ENCODE measurements at places on chromosomes 5 and 9.

DNA sequence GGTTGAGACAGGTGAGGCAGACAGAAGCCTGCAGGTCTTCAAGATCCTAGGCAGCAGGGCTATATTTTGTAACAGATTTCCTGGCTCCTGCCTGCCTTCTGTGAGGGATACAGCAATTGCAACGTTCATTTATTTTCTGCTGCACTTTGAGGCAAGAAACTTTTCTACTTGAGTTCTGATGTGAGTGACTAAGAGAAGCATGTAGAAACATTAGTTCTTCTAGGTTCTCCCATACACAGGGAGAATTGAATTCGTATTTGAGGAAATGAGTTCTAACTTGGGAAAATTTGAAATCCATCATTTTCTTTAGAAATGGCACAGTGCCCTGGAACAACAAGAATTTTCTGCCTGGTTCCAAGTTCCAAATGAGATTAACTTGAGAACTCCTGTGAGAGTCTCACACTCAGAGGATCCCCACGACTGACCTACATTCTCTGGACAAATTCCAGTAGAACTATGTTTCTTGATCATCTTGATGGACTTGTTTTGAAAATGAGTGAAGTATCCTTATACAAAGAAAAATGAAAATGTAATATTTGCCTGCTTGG, 15.0 kb downstream of the MAMDC2 start:
- DNase-seq = no peak

- no peak for DNase-seq
Measured at GRCh38 chr5:53100606-53101005, 9.0 kb downstream of the MOCS2 start.

- peak; percentile 3 for DNase-seq
Measured at GRCh38 chr5:110063640-110064602, 374.2 kb downstream of the MAN2A1 start.

DNA sequence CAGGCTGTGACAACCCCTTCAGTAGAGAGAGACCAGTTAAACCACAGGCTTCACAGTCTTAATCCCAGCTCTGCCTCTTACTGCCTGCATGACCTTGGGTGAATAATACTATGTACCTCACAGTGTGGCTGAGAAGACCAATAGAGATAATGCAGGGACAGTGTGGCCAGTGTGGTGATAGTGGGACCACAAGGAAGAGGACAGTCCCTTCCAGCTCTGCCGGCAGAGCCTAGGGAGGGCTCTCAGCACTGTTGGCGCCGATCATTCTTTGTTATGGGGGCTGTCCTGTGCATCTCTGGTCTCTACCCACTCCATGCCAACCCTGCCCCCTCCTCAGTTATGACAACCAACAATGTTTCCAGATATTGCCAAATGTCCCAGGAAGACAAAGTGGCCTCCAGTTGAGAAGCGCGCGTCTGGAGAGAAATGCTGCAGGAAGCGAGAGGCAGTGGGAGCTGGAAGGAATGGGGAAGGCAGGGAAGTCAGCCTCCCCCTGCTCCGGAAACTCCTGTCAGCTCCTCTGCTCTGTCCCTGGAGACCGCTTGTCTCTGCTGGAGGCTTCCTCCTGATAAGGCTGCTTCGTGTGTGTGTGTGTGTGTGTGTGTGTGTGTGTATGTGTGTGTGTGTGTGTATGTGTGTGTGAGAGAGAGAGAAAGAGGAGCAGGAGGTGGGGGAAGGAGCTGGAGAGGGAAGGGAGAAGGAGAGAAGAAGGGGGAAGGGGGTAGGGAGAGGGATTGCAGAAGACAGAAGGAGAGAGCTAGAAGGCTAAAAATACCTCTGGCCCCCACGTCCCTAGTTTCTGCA, 31.8 kb upstream of the FABP6 start:
- DNase-seq = peak; percentile 68

GRCh38 chr9:135887585-135888050, 19.7 kb downstream of the CAMSAP1 start:
- no peak for DNase-seq

GRCh38 chr5:32071351-32071944, 102.7 kb downstream of the GOLPH3 start:
- no peak for DNase-seq

DNA sequence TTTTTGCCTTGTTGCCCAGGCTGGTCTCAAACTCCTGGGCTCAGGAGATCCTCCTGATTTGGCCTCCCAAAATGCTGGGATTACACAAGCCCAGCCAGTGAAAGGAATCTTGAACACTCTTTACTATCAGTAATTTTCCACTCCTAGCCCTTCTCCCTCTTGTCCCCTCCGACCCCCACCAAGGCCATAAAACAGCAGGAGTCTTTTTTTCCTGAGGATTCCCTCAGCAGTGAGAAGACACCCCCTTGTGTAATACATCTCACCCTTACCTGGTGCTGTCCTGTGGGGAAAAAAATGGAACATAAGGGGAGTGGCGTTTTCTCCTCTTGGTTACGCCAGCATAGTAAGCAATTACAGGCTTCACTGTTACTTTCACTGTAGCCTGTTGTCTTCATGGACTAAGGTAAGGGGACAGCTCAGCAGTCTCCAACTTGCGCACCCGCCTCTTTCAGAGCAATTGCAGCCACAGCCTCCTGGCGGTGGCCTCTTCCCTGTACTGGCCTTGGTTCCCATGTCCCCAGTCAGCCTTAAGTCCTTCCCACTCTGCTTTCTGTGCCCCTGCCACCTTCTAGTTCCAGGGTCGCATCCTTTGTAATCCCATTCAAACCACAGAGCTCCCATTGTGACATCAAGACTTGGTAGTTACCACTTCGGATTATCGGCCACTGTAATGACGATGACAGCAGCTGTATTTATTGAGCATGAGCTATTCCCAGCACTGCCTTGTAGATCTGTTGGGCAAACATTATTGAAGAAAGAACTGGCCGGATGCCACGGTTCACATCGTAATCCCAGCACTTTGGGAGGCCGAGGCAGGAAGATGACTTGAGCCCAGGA, 10.0 kb downstream of the NAIF1 start:
- no peak for DNase-seq

GRCh38 chr5:133401731-133402347, 210.5 kb downstream of the FSTL4 start:
- DNase-seq = no peak

DNA sequence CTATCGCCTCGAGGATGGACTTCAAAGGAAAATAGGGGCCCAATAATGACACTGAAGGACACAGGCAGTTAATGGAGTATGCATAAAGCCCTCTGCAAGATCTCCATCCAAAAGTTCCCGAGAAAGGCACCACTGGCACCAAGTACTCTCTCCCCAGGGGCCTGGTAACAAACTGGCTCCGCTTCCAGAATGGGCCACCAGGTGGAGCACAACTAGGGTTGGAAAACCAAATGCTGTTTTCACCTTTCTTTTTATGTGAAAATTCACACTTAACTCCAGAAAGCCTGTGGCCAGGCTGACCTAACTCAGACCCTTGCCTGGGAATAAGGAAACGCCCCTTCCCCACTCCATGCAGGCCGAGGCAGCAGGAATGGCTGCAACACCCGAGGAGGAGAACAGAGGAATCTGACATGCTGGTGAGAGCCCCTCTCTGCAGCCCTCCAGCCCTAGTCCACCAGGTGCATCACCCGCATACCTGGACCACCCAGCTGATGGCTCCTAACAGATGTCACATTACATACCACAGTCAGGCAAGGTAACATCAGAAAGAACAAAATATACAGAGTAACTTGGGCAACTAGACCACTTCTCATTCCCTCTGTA, 42.8 kb downstream of the CAMSAP1 start:
- DNase-seq = peak; percentile 73

- no peak for DNase-seq
Measured at GRCh38 chr5:71748360-71748759, 29.3 kb downstream of the CARTPT start.

DNA sequence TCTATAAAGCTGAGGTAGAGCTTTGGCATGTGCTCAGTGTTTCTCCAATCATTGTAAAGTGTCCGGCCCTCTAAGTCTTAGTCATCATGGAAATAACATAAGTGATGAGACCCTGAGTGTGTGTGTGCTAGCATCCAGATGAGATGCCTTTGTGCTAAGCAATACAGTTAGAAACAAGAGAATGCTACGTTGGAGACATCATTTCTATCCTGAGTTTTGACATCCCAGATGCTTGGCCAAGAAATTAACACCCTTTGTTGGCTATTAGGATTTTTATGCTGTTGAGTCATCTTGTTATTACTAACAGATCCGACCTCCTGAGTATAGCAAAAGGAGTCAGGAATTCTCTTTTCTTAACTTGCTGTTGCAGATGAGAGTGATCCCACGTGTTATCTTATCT, 508.0 kb downstream of the GADD45G start:
- DNase-seq = no peak

DNA sequence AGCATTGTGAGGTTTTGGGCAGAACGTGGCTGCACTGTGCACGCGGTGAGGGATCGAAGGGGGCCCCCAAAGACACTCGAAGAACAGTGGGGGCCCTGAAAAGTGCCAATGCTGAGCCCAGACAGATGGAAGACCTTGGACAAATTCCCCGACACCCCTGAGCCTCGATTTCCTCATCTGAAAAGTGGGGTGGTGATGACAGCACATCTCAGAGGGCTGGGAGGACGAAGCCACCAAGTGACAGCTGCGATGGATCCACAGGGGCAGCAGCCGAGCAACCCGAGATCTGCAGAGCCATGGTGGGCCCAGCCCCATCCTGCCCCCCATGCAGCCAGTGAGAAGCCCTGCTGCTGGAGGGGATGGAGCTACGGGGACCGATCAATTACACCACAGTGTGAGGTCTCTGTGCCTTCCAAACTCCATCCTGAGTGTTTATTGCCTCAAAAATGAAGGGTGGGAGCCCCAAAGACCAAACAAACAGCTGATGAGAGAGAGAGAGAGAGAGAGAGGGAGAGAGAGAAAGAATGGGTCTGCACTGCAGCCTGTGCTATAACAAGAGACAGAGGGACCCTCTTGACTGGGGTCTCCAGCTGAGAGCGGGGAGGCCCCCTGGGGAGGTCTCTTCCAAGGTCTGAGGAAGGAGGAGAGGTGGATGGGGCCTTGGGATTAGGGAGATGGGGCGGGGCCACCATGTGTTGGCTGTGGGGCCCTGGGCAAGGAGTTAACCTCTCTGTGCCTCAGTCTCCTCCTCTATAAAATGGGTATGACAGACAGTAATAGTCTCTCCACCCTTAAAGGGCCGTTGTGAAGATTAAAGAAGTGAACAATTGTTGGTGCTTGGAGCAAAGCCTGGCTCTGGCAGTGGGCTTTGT, 134.4 kb upstream of the IER5L start:
- no peak for DNase-seq

- DNase-seq = no peak
Measured at GRCh38 chr9:126025991-126026390, 278.8 kb downstream of the PBX3 start.

- no peak for DNase-seq
Measured at GRCh38 chr9:7443541-7443940, 356.0 kb downstream of the DMAC1 start.

- no peak for DNase-seq
Measured at GRCh38 chr5:135502836-135503520, 32.8 kb downstream of the NEUROG1 start.

DNA sequence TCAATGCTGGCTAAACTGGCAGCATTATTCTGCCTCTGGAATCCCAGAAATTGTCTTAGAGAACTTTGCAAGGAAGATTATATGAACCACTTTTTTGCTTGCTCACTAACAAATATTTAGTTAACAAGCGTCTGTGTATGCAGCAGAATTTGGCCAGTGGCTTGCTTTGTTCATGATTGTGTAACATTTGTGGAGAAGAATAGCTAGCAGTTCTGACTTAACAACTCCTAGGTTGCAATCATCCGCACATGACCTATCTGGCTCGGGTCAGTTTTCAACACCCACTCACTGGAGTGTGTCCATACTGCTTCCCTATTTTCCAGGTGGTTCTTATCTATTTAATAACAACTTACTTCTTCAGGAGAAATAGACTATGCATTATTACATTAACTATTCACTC, 98.5 kb downstream of the SNX18 start:
- DNase-seq = no peak

DNA sequence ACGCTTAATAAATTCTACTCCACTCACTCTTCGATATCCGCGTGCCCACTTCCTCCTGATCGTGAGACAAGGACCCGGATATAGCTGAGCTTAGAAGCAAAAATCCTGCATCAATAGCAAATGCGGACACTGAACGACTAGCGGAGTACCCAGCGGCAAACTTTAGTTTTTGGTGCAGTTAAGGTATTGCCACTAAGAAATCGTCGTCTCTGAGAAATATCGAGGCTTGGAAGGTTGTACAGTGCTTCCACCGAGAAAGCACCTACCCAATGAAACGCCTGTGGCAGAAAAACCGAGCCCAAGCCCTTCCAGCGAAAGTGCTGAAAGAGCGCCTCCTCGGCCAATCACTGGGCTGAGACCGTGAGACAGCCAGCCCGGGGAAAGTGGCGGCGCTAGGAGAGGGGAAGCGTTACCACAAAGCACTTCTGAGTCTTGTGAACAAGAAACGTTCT, 32.2 kb downstream of the ANXA2R start:
- no peak for DNase-seq

- peak; percentile 3 for DNase-seq
Measured at GRCh38 chr5:84088996-84089395, 295.7 kb downstream of the EDIL3 start.

DNA sequence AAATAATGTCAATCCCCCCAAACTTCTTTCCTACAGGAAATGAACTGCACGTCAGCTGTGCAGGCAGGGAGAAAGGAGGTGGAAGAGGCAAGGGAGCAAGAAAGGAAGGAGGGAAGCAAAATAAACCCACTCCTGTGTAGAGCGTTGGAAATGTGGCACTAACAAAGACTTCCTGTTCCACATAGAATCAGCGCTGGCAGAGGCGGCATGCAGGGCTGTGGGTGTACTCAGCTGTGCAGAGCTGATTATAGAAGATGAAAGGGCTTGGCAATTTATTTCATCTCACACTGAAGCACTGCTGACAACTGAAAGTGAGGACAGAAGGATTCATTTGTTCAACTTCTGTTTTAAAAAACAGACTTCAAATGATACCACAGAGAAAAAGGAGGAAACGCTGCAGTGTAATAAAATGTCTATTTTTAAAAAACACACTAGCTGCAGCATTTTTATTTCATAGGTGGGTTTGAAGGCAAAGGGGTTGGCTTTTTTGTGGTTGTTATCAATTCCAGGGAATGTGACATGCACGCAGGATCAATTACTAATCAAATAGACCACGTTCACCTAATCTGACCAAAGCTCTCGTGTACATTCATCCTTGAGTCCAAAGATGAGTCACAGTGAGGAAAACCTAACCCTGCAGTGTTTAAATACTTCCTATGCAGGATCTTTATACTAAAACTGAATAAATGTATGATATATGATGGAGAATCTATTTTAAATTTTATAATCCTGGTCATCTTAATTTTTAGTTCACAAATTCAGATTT, 583.5 kb downstream of the ZNF608 start:
- DNase-seq = no peak

DNA sequence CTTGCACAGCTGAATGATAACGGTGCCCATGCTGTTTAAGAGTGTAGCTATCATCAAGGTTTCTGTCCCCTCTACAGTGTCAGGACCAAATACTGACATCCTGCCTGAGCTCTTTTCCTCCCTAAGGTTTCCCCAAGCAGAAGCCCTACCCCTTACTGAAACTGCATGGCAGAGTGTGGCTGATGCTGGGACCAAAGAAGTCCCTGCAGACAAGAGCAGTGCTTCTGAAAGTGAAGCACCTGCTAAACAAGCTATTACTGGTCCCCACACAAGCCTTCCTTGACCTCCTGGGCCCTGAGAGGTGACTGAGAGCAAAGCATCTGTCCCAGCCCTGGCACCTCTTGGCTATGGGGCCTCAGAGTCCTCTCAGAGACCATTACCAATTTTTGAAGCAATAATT, 56.1 kb downstream of the CFAP90 start:
- no peak for DNase-seq

- peak; percentile 51 for DNase-seq
Measured at GRCh38 chr5:143355710-143356109, 47.8 kb downstream of the NR3C1 start.

- no peak for DNase-seq
Measured at GRCh38 chr9:135308821-135309762, 170.5 kb upstream of the PPP1R26 start.
